Renal cortex interstitium (tissue), 15 donors: ENCODE measurements at places on chromosomes 4 and X. TPM values are rescaled to one million over a fixed set of nuclear protein-coding genes. Genes with fewer than 3 reads are reported as not detected.

Gene AWAT2
- polyA plus RNA-seq = not detected

Gene EGF
- polyA plus RNA-seq = 2.0 TPM

Gene PCDH7
- polyA plus RNA-seq = 21.7 TPM

Gene RTL9
- 0.32 TPM for polyA plus RNA-seq

Gene PPP1R2C
- not detected for polyA plus RNA-seq

Gene LIMCH1
- 108 TPM for polyA plus RNA-seq

Gene ADH4
- polyA plus RNA-seq = 1.2 TPM
